ENCODE measurements at places on chromosomes 3 and 15.

- H3K27me3 ChIP-seq = peaks cover 4% of the 10 kb centered on the region
- H3K4me3 ChIP-seq = no peak overlapping the region
- H3K36me3 ChIP-seq = peaks cover 4% of the 10 kb centered on the region
- H3K27ac ChIP-seq = no peak overlapping the region
- DNase-seq = no peak
- H3K4me1 ChIP-seq = peaks cover 16% of the 10 kb centered on the region
Observed at GRCh38 chr3:52313774-52314188, 2.3 kb upstream of the DNAH1 start.

DNA sequence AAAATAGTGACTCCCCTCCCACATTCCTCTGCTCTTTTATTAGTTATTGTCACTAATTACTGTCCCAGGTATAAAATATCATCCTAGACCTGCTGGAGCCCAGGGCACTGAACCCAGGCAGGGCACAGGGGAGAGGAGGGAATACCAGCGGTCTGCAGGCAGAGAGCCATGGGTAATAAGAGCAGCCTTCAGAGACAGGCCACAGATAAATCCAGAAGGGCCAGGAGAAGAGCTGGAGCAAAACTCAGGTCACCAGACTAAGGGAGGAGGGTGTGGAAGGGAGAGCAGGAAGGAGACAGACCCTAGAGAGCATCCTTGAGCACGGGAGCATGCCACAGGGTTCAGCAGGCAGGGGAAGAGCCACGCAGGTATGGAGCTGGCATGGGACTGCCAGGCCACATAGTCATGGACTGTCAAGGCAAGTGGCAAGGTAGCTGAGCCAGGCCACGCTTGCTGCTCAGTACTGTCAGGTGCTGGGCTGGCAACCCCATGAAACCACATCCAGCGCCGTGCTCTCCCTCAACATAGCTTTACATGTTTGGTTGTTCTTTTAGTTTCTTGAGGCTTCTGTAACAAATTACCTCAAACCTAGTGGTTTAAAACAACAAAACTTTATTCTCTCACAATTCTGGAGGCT, 15.6 kb upstream of the CAPN3 start:
- no peaks in the 10 kb centered on the region for H3K27me3 ChIP-seq
- peaks cover 10% of the 10 kb centered on the region for H3K4me1 ChIP-seq
- no peak for DNase-seq
- peaks cover 24% of the 10 kb centered on the region for H3K36me3 ChIP-seq
- no peak overlapping the region for H3K27ac ChIP-seq
- no peak overlapping the region for H3K4me3 ChIP-seq

- peaks cover 35% of the 10 kb centered on the region for H3K4me1 ChIP-seq
- H3K27me3 ChIP-seq = no peaks in the 10 kb centered on the region
- no peak for DNase-seq
- H3K4me3 ChIP-seq = no peak overlapping the region
- H3K36me3 ChIP-seq = peaks cover 10% of the 10 kb centered on the region
- H3K27ac ChIP-seq = no peak overlapping the region
Observed at GRCh38 chr15:63522225-63522578, 17.8 kb downstream of the USP3 start.

DNA sequence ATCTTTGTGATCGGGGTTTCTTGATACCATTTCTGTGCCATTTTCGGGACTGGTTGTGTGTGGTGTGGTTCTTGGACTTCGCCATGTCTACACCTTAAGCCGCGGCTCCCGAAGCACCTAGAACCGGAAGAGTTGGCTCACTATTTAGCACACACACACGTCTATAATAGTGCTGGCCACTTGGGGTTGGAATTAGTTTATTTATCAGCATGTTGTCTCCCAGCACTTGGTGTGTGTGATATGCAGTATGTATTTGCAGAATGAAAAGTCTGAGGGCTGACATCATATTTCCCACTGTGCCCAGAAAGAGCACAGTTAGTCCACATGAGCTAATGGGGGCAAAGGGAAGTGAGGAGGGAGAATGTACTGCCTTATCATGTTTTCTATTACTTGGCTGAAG, 23.6 kb downstream of the MLH1 start:
- no peak overlapping the region for H3K4me3 ChIP-seq
- no peak for DNase-seq
- peaks cover 53% of the 10 kb centered on the region for H3K36me3 ChIP-seq
- H3K4me1 ChIP-seq = no peaks in the 10 kb centered on the region

GRCh38 chr3:184003187-184003967, 14.3 kb downstream of the ABCC5 start:
- peaks cover 6% of the 10 kb centered on the region for H3K36me3 ChIP-seq
- H3K27me3 ChIP-seq = no peaks in the 10 kb centered on the region
- no peak overlapping the region for H3K27ac ChIP-seq
- DNase-seq = no peak
- H3K4me3 ChIP-seq = no peak overlapping the region

- H3K27me3 ChIP-seq = peaks cover 61% of the 10 kb centered on the region
- no peaks in the 10 kb centered on the region for H3K4me1 ChIP-seq
- no peak overlapping the region for H3K27ac ChIP-seq
Observed at GRCh38 chr3:193840111-193840641, 247.2 kb downstream of the OPA1 start.

DNA sequence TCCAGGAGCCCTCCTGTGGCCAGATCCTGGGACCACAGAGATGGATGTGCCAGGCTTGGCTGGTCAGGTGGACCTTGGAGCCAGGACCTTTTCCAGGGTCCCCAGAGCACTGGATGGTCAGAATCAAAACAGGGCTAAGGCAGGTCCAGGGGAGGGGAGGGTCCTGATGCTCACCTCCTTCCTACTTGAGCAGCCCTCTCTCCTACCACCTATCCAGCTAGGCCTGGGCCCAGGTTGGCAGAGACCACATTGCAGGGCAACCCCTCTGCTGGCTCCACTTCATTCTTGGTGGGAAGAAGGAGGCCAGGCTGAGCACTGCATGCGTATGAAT, 28.5 kb upstream of the SFMBT1 start:
- H3K4me3 ChIP-seq = peak overlapping the region; percentile 35
- peak overlapping the region; percentile 2 for H3K27ac ChIP-seq
- H3K36me3 ChIP-seq = peaks cover 2% of the 10 kb centered on the region
- no peak for DNase-seq
- H3K27me3 ChIP-seq = no peaks in the 10 kb centered on the region

- H3K27ac ChIP-seq = no peak overlapping the region
- no peaks in the 10 kb centered on the region for H3K27me3 ChIP-seq
- peaks cover 34% of the 10 kb centered on the region for H3K36me3 ChIP-seq
- H3K4me1 ChIP-seq = peaks cover 52% of the 10 kb centered on the region
- DNase-seq = no peak
Observed at GRCh38 chr3:16929311-16929710, 44.6 kb downstream of the PLCL2 start.

DNA sequence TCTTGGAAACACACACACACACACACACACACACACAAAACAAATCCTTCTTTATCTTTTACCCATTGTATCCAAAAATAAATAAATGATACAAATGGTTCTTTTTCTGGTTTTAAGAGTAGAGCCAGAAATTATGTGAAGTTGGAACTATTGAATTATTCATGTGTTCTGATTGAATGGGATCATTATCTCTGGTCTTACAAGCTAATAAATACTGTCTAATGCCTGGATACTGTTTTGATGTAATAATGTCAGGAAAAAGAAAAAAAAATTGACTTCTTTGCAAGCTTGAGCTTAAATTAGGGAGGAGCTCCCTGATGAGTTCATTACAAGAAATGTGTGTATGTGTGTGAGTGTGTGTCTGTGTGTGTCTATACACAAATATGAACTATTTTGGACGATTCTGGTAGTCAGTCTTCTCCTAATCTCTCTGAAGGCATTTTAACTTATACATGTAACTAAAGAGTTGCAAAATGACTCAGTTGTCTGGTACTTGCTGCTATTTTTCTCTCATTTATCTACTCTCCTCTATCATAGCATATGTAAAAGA, 507.2 kb upstream of the AGTR1 start:
- no peaks in the 10 kb centered on the region for H3K4me1 ChIP-seq
- H3K36me3 ChIP-seq = no peaks in the 10 kb centered on the region
- no peaks in the 10 kb centered on the region for H3K27me3 ChIP-seq
- no peak for DNase-seq
- H3K27ac ChIP-seq = no peak overlapping the region
- no peak overlapping the region for H3K4me3 ChIP-seq

- no peak for DNase-seq
- H3K36me3 ChIP-seq = peaks cover 19% of the 10 kb centered on the region
- H3K4me3 ChIP-seq = no peak overlapping the region
Observed at GRCh38 chr3:171323938-171324536, 136.2 kb downstream of the TNIK start.

- no peak for DNase-seq
- no peak overlapping the region for H3K4me3 ChIP-seq
- H3K36me3 ChIP-seq = no peaks in the 10 kb centered on the region
Observed at GRCh38 chr3:133119176-133119575, 81.0 kb downstream of the TMEM108 start.

DNA sequence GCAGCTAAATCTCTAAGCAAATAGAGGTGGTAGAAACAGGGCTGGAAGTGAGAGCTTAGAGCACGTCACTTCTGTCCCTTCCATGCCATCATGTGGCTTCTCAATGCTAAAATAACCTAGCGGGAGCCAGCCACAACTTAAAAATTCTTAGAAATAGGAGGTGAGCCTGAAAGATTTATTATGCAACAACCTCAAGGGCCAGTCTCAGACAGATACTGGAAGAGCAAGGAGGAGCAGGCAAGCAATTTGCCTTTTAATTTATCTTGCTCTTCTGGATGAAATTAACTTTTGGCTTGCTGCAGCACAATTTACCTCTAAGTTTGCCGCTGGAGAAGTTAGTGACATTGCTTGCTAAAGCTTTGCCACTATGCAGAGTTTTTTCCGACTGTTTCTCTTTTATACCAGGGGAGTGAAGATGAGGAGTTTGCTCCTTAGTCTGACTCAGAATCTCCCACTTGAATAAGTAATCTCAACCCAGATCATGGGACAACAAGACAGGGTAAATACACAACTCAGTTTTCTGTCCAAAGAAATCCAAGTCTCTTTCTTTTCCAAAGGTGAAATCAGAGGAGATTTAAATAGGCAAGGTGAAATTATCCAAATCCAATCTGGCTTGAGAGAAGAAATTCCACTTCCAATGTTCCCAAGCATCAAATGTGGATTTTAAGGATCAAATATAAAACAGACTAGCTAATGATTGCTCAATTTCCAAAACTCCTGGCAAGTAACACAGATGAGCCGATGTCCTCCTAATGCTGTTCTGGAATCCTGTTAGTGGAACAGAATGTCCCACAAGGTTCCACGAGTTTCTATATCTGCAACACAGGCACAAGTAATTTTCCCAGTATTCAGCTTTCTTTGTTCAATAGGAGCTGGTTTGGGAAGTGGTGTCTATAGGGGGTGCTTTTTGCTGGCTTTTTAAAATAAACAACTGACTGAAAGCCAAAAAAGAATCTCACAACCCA, 329.4 kb upstream of the RORA start:
- no peak for DNase-seq
- no peak overlapping the region for H3K27ac ChIP-seq
- peaks cover 4% of the 10 kb centered on the region for H3K27me3 ChIP-seq

DNA sequence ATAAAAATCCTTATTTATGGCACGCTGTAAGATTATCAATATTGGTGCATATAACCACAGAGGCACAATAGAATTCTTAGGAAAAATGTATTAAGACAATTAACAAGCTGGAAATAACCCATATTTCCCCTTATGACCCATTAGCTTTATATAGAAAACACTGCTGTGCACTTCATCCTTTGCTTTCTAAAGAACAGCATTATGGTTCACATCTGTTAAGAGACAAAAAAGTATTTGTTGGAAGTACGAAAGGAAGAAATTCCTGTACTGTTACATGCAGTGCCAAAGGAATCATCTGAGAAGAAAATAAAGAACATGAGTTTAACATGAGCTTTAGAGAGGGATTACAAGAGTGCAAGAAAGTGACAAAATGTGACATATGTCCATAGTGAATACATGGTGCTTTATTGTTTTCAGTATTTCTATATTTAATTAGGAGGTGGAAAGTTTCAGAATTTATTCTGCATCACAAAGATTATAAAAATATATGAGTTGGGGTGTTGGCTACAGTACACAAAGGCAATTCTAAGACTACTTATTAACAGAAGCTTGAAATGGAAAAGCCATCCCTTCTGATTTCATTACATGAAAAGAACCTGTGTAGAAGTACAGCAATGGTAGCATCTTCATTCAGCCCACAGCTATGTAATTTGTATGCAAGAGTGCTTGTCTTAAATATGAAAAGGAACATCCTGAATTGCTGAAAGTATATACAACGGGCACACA, 6.8 kb downstream of the UBE3A start:
- peaks cover 29% of the 10 kb centered on the region for H3K36me3 ChIP-seq
- no peaks in the 10 kb centered on the region for H3K27me3 ChIP-seq
- no peak overlapping the region for H3K27ac ChIP-seq

DNA sequence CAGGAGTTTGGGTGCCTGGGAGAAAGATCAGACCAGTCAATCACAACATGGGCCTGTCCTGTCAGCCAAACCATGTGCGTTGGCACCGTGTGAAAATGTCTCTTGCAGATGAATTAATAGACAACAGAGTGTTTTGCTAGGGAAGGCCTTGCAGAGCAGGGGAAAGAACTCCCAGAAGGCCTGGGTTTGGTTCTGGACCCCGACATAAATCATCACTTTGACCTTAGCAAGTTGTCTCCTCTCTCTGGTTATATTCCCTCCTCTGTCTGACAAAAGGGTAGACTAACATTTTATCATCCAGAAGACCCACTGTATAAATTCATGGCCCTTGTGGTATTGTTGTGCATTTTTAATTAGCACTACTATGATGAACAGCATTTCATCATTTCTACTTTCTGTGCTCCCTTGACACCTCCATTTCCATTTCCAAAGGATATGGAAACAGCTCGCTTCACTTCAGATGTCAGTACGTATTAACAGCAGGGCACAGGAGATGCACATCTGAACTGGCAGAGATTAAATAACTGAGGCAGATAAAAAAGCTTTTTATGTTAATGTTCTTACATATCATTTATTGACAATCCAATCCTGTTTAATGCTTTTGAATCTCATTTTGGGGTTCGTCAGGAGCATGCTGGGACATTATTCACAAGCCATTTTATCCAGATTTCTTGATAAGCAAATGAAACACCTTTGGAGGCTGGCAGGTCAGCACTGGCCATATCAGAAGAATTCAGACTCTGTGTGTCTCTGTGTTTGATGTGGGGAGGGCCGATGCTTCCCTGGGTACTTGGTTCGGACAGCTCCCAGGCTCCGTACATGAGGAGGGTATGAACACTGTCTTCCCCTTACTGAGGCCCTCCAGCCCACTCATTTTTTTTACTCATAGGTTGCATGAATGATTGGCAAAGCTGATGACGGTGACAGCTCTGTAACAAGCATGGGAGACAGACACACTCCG, 28.2 kb upstream of the IL12A start:
- peaks cover 13% of the 10 kb centered on the region for H3K27me3 ChIP-seq
- H3K36me3 ChIP-seq = no peaks in the 10 kb centered on the region
- H3K4me3 ChIP-seq = no peak overlapping the region
- H3K27ac ChIP-seq = no peak overlapping the region
- H3K4me1 ChIP-seq = no peaks in the 10 kb centered on the region
- DNase-seq = no peak

GRCh38 chr3:64215559-64215958, 9.7 kb downstream of the PRICKLE2 start:
- no peak overlapping the region for H3K27ac ChIP-seq
- DNase-seq = no peak
- H3K4me3 ChIP-seq = no peak overlapping the region
- H3K4me1 ChIP-seq = no peaks in the 10 kb centered on the region
- H3K27me3 ChIP-seq = peaks cover 8% of the 10 kb centered on the region
- H3K36me3 ChIP-seq = no peaks in the 10 kb centered on the region
